ENCODE measurements at places on chromosomes 7 and 10. TPM values are rescaled to one million over a fixed set of nuclear protein-coding genes. Genes with fewer than 3 reads are reported as not detected.

The RBM33 gene
- 56.9 TPM for total RNA-seq

The CUL1 gene
- total RNA-seq: 36.9 TPM

The TLX1 gene
- total RNA-seq: 0.21 TPM

The PCLO gene
- 6.9 TPM for total RNA-seq

The NME8 gene
- total RNA-seq: not detected

The LHFPL3 gene
- total RNA-seq: 0.12 TPM

The PDCD4 gene
- 463 TPM for total RNA-seq

The RAB19 gene
- 22.7 TPM for total RNA-seq

The FFAR4 gene
- 44.2 TPM for total RNA-seq

The SFTPD gene
- 0.67 TPM for total RNA-seq

The FKBP6 gene
- not detected for total RNA-seq

The IL2RA gene
- total RNA-seq: 1.7 TPM

The C1GALT1 gene
- 33.9 TPM for total RNA-seq

The BAMBI gene
- total RNA-seq: 4.6 TPM

The CARD11 gene
- total RNA-seq: 5.0 TPM

The CAV1 gene
- 87.0 TPM for total RNA-seq

The OR2A7 gene
- 10.7 TPM for total RNA-seq

The SLC26A3 gene
- total RNA-seq: 1,169 TPM

The DPP6 gene
- total RNA-seq: 3.9 TPM

The RBM20 gene
- total RNA-seq: 0.49 TPM

The HMX3 gene
- total RNA-seq: 0.35 TPM

The NPC1L1 gene
- 0.11 TPM for total RNA-seq
